ENCODE measurements at places on chromosomes 6 and 20.

GRCh38 chr20:17029698-17030097 lies 197.1 kb upstream of the PCSK2 start:
- DNase-seq: no peak

DNA sequence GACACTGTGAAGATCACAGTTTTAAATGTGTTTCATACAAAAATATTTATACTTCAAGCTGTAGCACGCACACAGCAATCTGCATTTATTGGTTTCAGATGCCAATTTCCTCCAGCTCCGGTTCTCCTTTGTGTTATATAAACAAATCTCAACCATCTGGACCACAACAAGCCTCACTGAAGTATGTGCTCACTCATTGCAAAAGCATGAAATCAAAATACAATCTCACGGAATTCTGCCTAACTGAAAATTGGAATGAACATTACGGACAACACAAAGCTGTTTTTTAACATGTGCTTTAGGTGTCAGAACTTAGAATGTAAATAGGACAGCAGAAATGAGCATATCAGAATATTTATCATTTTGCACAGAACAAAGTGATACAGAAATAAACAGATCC lies 38.0 kb downstream of the RCAN2 start:
- peak; percentile 84 for DNase-seq

DNA sequence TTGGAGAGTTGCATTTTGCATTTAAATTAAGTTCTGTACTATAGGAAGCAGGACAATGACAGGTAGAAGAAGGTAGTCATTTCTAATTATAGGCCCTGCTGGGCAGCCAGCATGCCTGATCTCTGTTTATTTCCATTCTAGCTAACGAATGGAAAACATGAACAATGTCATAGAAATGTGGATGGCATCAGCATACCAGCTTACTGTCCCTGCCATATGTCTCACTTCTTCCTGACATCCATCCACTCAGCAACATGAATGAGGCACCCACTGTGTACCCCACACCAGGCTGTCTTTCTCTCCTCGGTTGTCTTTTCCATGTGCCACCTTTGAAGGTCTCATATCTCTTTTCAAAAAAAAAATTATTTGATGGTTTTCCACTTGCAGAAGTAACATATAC lies 11.1 kb downstream of the ADTRP start:
- DNase-seq: no peak

DNA sequence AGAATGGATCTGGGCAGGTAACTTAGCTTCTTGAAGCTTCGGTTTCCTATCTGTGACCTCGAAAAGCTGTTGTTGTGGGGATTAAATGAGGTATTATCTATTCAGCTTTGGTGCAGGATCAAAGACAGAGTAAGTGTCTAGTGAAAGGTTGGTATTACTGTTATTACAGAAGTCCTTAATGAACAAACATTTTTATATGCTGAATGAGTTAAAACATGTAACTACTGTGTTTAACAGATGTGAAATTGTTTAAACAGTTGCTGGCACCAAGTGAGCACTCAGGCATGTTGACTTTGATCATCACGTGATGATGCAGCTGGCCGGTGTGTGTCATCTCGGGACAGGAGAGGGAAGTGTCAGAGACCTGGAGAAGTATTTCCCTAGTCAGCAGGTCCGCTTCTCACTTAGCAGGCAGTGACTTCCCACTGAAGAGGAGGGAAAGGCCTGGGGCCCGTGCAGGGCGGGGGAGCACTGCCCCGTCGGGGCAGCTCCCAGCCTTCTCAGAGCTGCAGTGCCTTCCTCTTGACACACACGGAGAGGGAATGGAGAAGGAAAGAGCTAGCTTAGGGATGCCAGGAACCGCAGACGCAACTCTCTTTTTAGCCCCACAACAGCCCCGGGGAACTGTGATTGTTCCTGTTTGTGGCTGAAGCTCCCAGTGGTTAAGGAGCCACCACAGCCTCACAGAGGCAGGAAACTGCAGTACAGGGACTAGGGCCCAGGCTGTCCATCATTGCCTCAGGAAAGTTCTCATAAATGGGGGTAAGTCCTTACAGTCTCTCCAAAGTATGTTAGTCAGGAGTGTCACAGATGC lies 18.0 kb downstream of the TUBB2A start:
- DNase-seq: no peak

GRCh38 chr6:115733426-115733825 lies 327.3 kb downstream of the FRK start:
- no peak for DNase-seq

All from H4 (cell line).